ENCODE measurements at places on chromosomes 12 and 14.

DNA sequence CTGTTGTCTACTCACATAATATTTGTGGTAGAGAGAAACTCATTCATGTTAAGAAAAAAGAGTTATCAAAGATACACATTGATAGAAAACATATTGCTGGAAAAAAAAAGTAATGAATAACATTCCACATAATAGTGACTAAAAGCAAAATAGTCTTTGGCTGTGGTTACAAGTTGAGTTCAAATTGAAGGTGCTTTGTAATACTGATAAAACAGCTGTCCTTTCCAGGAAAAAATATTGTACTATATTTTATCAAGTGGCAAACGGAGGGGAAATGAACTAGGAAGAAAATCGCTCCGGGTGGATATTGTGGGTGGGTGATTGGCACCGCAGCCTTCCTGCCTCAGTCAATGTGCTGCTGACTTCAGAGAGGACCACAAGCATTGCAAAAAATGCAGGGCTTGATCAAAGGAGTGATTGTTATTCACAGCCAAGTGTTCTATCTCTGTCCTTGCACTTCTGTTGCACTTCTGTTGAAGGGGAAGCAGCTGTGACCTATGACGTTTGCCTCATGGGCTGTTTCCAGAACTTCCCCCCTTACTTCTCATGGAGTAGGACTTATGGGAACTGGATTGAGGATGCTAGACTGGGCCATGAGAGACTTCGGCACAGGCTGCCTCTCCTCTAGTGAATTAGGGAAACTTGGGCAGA lies 114.4 kb downstream of the VRK1 start:
- DNase-seq: no peak

DNA sequence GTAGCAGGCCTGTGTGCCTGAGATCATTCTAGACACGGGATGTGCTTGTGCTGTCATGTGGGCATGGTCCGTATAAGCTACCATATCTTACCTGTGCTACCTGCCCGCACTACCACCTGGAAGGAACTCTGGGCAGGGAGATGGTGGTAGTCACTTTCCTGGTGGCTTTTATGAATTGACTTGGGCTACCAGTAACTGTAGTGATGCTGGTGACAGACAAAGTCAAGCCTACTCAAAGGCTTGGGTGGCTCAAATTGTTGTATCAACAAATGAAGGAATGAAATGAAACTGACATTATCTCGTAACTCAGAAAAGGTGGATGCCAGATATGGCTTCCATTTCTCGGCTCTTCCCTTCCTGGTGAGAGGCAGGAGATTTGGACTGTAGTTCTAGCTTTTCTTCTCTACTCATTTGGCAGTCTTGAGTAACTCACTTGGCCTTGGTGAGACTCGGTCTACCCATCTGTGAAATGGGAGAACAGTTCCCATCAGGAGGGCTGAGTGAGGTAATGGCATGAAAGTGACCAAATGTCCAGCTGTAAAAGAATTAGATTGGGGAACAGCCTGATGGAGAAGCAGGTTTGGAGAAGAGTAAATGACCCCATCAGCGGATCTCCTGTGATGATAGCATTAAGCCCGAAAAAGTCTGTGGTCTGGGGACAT lies 81.3 kb downstream of the NOS1 start:
- DNase-seq: no peak

- DNase-seq: no peak
These were observed 156.8 kb upstream of the ALG10B start for GRCh38 chr12:38159591-38160317.

DNA sequence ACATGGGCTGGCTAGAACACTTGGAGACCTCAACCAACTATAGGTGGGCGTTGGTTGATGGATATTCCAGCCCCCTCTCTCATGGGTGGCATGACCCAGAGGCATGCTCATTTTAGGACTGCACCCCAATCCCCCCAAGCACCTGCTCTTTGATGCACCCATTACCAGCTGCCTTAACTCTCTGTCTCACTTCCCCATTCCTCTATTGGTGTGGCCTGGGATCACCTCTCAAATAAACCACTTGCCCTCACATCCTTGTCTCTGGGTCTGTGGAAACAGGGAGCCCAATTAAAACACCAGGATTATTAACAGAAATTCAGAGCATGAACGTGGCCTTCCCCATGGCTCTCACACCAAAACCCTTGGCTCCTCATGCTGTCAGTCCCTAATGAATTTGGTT lies 202.3 kb upstream of the NOS1 start:
- no peak for DNase-seq

GRCh38 chr12:77682488-77682887 lies 148.2 kb upstream of the NAV3 start:
- DNase-seq: no peak

DNA sequence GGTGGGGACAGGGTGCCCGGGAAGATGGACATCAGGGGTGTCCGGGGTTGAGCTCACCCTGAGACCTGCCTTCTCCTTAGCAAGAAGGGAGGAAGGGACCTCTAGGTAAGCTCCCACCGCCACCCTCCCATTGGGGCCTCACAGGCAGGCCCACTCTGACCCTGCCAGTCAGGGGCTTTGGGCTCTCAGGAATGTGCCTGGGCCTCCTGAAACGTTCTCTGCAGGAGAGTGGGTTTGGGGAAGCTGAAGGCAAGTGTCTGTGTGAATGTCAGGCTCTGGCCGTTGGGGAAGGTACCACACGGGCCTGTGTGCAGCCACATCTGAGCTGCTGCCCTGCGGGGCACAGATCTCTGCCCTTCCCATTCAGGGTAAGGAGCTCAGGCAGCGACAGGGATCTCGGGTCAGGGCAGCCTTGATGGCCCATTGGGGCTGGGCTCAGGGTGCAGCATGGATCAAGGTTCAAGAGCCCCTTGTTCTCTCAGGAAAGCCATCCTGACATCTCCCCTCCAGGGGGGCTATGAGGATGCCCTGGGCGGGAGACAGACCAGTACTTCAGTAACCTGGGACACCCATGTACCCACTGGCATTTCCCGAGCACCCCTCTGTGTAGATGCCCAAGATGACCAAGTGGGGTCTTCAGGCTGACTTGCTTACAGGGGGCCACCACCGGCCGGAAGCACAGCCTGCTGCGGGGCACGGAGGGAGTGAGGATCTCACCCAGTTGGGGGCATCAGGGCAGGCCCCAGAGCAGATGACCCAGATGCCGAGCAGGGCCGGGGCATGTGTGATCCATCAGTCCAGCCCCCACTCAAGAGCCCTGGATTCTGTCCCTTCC lies 29.7 kb downstream of the FAM222A start:
- DNase-seq: no peak

DNA sequence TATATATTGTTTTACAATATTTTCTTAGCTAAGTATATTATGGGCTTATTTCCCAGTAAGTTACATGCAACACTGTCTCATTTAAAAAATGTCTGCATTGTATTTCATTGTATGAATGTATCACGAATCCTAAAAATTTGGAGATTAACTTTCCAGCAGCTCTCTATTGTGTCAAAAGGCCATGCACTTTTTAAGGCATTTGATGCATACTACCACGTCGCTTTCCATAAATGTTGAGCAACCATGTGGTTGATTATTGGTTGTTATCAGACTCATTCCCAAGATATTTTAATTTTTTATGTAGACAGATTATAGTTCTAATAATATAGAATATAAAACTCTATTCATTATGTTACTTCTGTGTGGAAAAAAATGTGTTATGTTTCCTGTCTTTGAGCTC lies 79.9 kb downstream of the SMOC1 start:
- DNase-seq: no peak

DNA sequence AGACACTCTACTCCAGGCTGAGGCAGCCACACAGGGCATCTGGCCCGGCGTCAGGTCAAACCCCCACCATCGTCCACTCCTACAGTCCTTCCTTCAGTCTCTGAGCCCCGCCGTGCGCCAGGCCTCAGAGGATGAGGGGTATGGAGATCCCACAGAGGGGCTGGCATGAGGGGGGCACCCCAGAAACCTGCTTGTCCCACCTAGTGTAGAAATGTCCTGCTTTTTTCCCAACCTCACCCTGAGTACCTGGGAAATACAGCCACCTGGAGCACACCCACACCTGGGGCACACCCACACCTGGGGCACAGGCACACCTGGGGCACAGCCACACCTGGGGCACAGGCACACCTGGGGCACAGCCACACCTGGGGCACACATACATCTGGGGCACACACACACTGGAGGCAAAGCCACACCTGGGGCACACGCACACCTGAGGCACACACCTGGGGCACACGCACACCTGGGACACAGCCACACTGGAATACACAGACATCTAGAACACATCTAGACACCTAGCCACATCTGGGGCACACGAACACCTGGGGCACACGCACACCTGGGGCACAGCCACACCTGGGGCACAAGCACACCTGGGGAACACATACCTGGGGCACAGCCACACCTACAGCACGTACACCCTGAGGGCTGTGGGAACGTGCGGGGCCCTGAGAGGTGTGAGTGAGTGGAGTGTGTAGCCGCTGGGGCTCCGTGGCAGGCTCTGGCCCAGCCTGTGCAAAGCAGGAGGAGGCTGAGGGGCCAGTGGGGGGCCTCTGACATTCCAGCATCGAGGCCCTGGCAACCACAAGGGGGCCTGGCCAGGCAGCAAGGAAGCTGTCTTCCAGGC lies 18.4 kb downstream of the AKT1 start:
- no peak for DNase-seq

DNA sequence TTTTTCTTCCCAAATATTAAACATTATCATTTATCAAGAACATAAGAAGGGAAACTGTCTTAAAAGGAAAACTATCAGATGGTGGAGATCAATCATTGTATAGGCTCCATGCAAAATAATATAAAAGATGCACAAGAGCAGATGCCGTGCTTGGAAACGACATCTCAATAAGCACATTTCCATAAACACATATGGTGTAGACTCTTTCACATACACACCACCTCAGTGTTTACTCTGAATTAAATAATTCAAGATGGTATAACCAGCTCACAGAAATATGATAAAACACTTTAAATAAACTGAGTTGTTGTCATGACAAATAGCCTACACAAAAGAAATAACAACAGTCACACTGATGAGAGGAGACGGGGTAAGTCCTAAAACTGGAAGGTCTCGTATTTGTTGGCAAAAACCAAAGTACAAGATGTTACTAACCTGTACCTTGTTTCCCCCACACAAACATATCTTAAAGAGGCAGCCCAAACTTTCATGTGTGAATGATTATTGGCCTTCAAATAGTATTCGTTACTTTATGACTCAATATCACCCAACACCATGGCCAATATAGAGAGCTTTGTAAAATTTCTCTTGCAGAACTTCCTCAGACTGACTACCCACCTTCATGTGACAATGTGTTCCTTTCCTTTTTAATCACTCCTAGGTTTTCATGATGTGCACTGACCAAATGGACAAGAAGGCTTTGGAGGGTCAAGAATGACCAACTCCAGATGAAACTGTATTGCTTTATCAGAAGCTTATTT lies 48.6 kb upstream of the TMPO start:
- no peak for DNase-seq

DNA sequence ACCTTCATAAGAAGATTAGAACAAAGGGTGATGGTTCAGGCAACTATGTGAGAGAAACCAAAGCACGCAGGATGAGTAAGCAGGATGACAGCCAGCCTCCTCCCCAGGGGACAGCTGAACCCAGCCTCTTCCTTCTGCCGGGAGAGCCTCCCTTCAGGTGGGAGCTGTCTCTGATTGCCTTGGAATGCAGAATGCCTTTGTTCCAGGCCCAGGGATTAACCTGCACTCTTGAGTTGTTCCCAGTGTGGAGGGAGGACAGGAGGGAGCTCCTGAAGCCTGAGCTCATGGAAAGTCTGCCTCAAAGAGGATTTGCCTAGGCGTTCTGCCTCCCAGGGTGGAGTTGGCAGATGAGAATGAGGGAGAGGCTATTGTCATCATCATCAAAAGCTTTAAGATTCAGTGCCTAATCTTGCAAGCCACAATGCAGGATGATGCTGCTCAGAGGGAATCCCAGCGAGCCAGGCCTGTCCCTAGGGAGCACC lies 3.6 kb upstream of the KRT6A start:
- DNase-seq: no peak

DNA sequence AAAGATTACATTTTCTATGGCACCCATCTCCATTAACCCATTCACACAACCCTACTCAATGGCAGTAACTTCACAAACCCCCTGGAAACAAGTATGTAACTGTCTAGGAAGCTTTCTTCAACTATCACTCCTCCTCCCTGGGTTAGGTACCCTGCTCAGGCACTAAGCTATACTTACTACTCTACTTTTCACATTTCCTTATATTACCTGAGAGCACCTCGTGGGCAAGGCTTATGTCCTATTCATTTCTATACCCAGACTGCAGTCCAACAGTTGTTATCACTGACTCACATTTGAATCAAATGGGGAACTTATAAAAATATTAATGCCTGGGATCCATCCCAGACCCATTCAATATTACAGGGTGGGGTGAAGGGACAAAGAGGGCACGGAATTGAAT lies 4.6 kb downstream of the PAWR start:
- DNase-seq: no peak

DNA sequence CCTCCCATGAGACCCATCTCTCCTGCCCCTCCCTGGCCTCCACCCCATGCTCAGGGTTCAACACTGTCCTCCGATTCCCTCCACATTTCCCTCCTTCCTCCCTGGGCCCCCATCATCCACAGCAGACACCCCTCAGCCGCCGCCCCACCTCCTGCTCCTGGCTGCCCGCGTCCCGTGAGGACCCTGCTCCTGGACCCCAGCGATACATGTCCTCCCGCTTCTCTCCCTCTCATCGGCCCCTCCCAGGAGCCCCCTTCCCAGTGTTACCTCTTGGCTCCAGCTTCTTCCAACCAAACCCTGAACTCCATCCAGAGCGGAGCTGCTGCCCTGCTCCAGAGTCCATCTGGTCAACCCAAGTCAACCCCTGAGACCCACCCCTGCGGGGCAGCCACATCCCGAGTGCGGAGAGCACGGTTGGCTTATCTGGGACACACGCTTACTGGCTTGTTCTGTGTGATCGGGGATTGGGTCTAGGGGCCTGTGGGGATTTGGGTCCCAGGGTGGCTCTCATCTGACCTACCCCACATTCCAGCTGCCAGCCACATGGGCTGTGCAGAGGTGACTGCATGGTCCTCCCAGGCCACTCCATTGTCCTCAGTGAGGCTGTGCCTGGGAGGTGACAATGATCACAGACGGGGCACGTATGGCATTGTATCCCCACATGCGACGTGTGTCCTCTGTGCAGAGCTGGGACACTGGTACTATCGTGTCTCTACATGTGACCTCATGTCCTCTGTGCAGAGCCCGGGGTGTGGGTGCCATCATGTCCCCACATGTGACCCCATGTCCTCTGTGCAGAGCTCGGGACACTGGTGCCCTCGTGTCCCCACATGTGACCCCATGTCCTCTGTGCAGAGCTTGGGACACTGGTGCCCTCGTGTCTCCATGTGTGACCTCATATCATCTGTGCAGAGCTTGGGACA lies 333.6 kb downstream of the ADGRD1 start:
- DNase-seq: no peak
